HS-5 (cell line): ENCODE measurements at places on chromosomes 1 and 21.

DNA sequence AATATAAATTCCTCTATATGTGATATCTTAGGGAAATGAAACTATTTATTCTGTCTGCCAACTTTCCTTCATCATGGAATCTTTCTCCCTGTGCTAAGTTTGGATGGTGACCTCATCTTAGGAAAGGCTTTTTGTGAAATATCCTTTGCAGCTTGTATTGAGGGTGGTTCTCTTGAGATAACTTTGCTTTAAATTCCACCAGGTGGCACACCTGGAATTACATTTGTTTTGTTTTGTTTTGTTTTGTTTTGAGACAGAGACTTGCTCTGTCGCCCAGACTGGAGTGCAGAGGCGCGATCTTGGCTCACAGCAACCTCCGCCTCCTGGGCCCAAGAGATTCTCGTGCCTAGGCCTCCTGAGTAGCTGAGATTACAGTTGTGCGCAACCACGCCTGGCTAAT lies 7.6 kb upstream of the CD1A start:
- no peak for DNase-seq

DNA sequence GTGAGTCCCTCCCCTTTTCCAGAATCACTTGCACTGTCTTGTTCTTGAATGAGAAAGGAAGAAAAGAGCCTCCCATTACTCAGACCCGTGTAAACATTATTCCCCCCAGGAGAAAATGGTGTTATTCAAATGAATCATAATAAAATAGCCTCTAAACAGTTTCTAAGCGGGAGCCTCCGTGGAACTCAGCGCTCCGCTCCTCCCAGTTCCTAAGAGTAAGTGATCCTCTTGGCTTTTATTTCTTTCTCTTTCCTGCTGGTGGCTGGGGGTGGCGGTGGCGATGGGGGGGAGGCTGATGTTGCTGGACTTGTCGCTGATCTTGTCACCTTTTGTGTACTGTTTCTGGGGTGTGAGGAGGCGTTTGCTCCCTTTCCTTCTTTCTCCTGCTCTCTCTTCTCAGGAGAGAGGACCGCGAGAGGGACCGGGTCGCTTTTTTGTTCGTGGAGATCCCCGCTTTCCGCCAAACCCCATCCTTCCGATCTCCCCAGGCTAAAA lies 781 bp downstream of the PROX1 start:
- DNase-seq = peak; percentile 1

DNA sequence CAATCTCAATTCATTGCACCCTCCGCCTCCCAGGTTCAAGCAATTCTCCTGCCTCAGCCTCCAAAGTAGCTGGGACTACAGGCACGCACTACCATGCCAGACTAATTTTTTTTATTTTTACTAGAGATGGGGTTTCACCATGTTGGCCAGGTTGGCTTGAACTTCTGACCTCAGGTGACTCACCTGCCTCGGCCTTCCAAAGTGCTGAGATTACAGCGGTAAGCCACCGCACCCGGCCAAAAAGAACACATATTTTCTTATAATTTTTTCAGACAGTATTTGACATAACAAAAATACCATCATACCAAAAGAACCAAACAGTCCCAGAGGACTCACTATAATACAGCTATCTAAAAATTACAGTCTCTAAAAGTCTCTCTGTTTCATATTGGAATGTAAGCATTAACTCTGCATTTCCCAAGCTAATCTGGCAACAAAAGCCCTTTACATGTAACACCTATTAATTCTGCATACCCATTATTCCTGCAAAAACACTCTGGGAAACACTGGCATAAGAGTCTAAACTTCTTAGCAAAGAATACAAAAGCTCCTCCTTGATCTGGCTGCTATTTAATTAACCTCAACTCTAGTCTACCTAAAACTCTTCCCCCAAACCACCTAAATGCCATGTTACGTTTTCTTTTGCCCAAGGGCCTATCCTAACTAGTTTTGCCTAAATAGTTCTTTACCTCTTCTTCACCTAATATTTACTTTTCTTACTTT lies 26.9 kb downstream of the WDR26 start:
- no peak for DNase-seq

- DNase-seq = no peak
These were observed 381.5 kb downstream of the OMA1 start for GRCh38 chr1:58165073-58165472.

- DNase-seq = no peak
These were observed 26.4 kb upstream of the RAB3GAP2 start for GRCh38 chr1:220298470-220299205.

GRCh38 chr1:167681024-167681423 lies 40.8 kb upstream of the MPZL1 start:
- DNase-seq = no peak

- DNase-seq = no peak
These were observed 308.8 kb upstream of the USP24 start for GRCh38 chr1:55524006-55524405.

DNA sequence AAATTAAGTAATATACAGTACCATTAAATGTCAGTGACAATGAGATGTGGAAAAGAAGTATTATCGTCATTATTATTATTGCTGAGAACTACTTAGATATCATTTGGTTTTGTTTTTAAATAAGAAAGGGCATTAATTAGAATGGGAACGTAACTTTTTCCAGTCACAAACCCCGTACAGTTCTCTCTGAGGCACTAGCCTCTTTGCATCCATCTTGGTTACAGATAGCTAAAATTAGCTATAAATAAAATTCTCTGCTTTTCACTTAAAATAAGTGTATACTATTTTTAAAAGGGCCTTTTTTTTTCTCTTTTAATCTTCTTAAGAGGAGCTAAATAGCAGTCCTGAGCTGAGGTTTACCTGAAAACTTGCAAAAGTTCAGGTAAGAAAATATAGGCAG lies 7.6 kb downstream of the PTGS2 start:
- no peak for DNase-seq

GRCh38 chr1:69076631-69077030 lies 491.1 kb upstream of the LRRC7 start:
- no peak for DNase-seq

GRCh38 chr1:167431909-167432650 lies 86.2 kb downstream of the CD247 start:
- no peak for DNase-seq

DNA sequence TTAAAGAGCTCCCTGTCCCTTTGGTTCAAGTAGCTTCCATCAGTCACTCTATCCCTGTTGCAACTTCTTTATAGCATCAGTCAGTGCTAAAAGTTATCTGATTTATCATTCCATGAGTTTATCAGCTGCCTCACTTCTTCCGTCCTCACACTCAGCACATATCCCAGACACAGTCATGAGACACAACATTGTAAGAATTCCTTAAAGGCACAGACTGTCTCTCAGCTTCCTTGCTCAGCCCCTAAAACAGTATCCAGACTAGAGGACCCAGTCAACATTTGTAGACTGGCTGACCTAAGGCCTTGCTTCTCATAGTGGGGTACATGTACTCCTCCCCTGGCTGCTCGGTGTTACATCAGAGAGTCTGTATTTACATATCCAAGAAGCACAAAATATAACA lies 164.9 kb upstream of the ADGRL2 start:
- no peak for DNase-seq

DNA sequence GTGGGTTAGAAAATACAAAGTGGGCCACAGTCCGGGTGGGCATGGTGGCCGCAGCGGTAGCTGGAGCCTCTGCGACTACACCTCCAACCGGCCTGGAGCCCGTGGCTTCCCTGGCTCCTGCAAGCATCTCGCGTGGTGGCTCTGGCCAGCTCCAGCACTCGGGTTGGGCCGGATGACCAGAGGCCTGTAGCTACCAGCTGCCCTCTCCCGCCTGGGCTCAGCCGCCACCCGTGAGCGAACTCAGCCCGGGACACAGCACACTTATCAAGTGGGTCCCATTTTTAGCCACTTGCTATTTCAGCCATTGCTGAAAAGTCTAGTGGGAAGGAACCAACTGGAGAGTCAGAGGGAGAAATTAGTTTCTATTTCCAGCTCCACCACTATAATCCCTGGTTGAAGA lies 107.7 kb upstream of the CACYBP start:
- no peak for DNase-seq

DNA sequence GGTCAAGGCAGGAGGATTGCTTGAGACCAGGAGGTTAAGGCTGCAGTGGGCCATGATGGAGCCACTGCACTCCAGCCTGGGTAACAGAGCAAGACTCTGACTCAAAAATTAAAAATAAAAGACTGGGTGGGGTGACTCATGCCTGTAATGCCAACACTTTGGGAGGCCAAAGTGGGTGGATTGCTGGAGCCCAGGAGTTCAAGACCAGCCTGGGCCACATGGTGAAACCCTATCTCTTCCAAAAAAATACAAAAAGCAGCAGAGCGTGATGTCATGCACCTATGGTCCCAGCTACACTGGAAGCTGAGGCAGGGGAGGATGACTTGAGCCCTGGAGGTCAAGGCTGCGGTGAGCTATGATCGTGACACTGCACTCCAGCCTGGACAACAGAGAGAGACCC lies 44.4 kb upstream of the COX20 start:
- DNase-seq = no peak
